Myocyte (in vitro differentiated cells): ENCODE measurements at places on chromosomes 13 and 19. TPM values are rescaled to one million over a fixed set of nuclear protein-coding genes. Genes with fewer than 3 reads are reported as not detected.

GRCh38 chr13:31081316-31081715 is 80.4 kb downstream of the HSPH1 start:
- DNase-seq = no peak

- no peak for DNase-seq
Observed at GRCh38 chr19:16524991-16525734, 17.1 kb downstream of the CHERP start.

NR1H2 gene
- total RNA-seq = 70.3 and 80.5 TPM in 2 replicates

ZNF878 gene
- 0.31 TPM in 1 of 2 replicates, not detected in the other for total RNA-seq

DNA sequence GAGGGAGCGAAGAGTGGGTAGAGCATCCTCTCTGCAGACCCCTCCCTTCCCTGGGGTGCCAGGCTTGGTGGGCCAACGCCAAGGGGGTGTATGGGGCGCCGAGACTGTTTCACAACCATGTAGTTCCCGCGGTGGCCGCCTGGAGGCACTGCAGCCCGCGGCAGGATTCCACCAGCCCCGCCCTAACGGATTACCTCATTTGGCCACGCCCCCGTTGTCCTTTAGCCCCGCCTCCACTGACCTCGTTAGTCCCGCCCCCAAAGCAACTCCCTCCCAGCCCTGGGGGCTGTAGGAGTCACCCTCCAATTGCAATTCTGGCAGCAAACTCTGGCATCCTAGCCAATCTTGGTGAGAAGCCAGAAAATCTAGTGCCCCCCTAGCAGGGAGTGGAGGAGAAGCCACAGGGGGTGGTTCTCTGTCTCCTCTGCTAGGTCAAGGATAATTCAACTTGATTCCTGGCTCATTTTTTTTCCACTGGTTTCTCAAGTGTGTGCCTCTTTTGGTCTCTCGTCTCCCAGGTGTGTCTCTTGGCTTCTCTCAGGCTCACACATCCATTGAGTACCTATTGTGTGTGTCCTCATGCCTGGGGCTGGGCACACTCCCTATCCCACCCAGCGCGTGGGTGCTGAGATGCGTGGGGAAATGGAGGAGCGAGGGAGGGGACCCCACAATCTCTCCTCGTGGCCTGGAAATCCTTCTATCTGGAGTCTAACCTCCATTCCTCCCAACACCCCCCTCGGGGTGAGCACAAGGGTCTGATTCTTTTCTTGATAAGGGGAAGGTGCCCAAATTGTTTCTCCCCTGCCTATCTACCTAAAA is 2.0 kb downstream of the OLFM2 start:
- DNase-seq = peak; percentile 65

DNA sequence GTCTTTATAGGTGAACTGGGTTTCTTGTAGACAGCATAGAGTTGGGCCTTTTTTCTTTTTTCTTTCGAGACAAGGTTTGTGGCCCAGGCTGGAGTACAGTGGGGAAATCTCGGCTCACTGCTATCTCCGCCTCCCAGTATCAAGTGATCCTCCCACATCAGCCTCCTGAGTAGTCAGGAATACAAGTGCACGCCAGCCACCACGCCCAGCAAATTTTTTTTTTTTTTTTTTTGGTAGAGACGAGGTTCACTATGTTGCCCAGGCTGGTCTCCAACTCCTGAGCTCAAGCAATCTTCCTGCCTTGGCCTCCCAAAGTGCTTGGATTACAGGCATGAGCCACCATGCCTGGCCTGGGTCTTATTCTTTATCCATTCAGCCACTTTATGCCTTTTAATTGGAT is 5.1 kb upstream of the CALM3 start:
- no peak for DNase-seq

- DNase-seq = no peak
Observed at GRCh38 chr13:102310691-102311418, 91.0 kb downstream of the FGF14 start.

DNA sequence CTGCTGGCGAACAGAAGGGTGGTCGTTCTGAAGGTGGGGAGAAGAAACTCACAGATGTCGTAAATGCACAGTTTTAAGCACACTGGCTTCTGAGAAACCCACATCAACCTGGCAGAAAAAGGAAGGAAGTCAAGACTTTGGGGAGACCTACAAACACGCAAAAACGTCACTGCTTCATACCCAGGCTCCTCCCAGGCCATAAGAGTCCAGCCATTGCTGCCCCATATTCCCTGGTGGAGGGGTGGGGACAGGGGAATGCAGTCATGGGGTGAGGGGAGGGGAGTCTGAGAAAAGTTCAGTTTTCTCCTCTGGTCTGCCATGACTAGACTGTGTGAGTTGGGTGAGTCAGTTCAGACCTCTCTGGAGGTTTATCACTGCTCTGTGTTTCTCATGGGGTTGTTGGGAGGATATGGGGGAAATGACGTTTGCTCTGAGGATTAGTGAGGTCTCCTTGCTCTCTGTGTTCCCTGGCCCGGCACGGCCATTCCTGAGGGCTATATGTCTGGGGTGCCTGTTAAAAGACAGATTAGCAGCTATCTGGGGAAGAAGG is 139.0 kb downstream of the FLT1 start:
- DNase-seq = no peak

GRCh38 chr19:11414544-11414943 is 4.6 kb downstream of the RGL3 start:
- no peak for DNase-seq

- peak; percentile 96 for DNase-seq
Observed at GRCh38 chr19:18279516-18280246, 1.7 kb downstream of the JUND start.

GRCh38 chr19:33603377-33603776 is 18.4 kb upstream of the CHST8 start:
- DNase-seq = no peak

GRCh38 chr13:40492511-40492910 is 173.9 kb downstream of the FOXO1 start:
- no peak for DNase-seq

CD70 gene
- total RNA-seq = 0.64 and 0.78 TPM in 2 replicates

SUGT1 gene
- total RNA-seq = 38.1 and 43.7 TPM in 2 replicates

- peak; percentile 6 for DNase-seq
Observed at GRCh38 chr13:37029617-37030016, 29.0 kb downstream of the EXOSC8 start.

GRCh38 chr19:1985588-1986356 is 29.7 kb downstream of the BTBD2 start:
- DNase-seq = no peak

DNA sequence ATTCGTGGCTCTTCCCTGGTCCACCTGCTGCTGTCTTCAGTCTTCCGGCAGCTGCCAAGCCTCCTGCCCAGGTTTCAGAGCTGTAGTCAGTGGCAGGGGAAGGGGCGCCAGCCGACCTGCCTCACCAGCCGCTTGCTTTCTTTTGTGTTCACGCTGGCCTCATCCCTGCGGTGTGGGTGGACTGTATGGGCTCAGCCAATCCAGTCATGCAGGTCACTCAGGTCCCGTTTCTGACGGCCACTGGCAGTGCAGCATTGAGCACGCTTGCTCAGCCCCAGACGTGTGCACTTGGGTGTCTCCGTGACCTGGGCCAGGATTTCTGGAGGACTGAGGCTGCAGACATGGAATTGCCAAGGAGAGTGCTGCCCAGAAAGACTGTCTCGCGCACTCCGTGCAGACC is 26.0 kb downstream of the AP1M1 start:
- DNase-seq = no peak

DNA sequence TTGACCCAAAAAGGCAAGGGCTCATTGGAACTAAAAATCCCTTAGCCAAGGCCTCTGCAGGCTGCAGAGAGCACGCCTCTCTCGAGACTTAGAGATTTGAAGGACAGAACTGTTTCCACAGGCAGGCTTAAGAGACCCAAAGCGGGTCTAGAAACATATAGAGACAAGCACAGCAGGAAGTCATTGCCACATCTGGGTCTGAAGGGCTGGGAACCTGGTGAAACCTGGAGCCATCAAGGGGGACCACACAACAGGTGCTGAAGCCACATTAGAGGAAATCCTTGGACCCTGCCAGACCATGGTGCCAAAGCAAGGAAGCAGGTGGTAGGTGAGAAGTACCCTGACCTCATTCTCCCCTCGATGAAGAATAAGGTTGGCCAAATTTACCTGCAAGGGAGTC is 33.8 kb upstream of the LRCH1 start:
- DNase-seq = no peak

DNA sequence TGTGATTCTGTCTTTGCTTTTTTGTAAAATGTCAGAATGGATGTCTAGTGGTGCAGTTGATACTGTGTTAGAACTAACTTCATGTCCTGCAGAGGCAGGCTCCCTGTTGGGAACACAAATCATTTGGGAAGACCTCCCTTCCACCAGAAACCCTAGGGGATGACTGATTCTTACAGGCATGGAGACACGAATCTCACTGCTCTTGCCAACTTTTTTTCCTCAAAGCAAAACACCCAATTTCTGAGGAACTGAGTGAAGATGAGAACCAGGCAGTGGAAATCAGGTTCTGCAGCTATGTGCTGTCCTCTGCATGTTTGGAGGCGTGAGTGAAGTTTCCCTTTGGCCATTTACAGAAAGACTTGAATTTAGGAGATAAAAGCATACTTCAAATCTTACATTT is 87.5 kb upstream of the CSNK1A1L start:
- DNase-seq = no peak

DNA sequence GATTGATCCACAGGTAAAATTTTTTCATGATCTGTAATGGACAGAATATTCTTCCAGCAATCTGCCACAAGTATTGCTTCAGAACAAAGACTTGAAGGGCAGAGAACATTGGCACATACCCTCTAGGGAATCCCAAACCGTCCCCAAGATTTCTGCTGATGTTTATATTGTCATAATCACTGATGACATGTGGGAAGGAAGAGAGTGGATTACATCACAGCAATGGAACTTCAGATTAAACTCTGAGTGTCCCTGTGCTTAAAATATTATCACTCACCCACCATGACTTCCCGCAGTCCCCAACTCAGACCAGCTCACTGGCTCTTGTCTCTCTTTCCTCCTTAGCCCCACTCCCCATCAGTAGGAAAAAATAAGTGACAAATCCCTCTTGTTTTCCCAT is 8.5 kb upstream of the TPT1 start:
- DNase-seq = peak; percentile 49

GRCh38 chr19:1893791-1894190 is 8.5 kb upstream of the ABHD17A start:
- DNase-seq = no peak

MED26 gene
- total RNA-seq = 9.2 and 9.5 TPM in 2 replicates

- DNase-seq = peak; percentile 32
Observed at GRCh38 chr13:49985129-49985528, 11.7 kb upstream of the TRIM13 start.

GRCh38 chr19:45442778-45443461 is 19.2 kb upstream of the ERCC1 start:
- DNase-seq = no peak

TPRX1 gene
- total RNA-seq = not detected in 2 replicates

ISOC2 gene
- 152 and 196 TPM in 2 replicates for total RNA-seq

GRCh38 chr13:29472332-29472961 is 123.0 kb downstream of the SLC7A1 start:
- peak; percentile 70 for DNase-seq

- DNase-seq = no peak
Observed at GRCh38 chr13:94270556-94270955, 208.9 kb downstream of the DCT start.

GRCh38 chr13:102170305-102170704 is 231.5 kb downstream of the FGF14 start:
- no peak for DNase-seq

SIGLEC11 gene
- total RNA-seq = not detected in 2 replicates

GIPC3 gene
- 0.19 and 0.31 TPM in 2 replicates for total RNA-seq

DNA sequence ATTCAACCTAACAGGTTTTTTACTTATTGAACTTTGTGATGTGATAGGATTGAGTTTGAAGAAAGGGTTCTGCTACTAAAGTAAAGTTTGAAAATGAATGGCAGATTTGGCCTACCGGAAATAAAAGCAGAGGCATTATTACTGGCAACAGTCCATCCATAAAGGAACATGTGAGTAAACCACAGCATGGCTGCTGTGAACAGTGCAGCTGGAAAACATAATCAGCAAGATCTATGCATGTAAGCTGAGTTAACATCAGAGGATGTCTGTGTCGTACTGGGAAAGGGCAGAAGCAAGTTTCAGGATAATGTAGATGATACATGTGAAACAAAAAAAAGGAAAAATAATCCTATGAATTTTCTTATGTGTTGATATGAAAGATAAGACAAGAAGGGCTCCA is 87.6 kb downstream of the CYSLTR2 start:
- DNase-seq = peak; percentile 55

THSD1 gene
- total RNA-seq = 27.1 and 29.0 TPM in 2 replicates

DNA sequence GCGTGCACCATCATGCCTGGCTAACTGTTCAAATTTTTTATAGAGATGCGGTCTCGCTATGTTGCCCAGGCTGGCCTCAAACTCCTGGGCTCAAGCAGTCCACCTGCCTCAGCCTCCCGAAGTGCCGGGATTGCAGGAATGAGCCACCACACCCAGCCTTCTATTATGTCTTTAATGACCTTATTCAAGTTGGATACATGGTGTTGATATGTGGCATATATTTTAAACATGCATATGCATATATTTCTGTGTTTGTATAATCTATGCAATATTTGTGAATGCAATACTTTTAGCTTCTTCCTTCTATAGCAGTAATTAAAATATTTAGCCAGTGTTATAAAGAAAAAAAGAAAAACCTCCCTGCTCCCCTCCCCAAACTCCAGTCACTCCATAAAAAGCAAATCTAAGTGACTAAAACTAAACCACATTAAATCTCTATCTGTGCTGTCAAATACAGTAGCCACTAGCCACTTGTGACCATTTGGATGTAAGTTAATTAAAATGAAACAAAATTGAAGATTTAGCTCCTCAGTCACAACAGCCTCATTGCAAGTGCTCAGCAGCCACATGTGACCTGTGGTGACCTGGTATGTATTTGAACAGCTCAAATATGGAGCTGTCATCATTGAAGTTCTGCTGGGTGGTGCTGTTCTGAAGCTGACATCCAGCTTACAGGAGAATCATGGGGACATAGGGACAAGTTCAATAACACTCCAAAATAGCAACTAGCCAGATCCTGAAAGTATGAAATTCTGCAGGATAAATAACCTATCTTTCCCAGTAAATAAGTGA is 27.4 kb downstream of the FCGBP start:
- no peak for DNase-seq

GRCh38 chr19:51448411-51449016 is 9.7 kb downstream of the SIGLEC8 start:
- DNase-seq = no peak

- DNase-seq = no peak
Observed at GRCh38 chr13:38883783-38884182, 106.8 kb downstream of the STOML3 start.

DNA sequence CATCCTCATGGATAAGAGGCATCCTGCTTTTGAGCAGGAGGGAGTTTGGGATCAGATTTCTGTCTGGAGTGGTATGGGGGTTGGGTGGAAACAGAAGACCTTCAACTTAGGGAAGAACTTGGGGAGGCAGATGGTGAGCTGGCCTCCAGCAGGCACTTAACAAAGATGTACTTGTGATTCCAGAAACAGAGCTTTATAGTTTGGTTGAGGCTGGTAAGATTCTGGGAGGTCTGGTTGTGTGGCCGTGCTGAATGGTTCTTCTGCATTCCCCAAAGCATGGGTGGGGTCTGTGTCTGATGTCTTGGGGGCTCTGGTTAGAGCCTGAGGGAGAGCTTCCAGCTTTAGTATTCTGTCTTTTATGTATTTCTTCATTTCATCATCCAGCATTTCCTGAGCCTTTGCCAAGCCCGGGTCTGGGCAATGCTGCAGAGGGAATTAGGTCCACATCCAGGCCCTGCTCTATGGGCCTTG is 4.8 kb downstream of the MEGF8 start:
- DNase-seq = no peak
